GM23248 (cell line): ENCODE measurements at places on chromosomes 4 and X. TPM values are rescaled to one million over a fixed set of nuclear protein-coding genes. Genes with fewer than 3 reads are reported as not detected.

GRIA2 gene
- polyA plus RNA-seq: not detected in 2 replicates

XAGE1B gene
- polyA plus RNA-seq: not detected in 2 replicates

GNRHR gene
- polyA plus RNA-seq: 0.08 TPM in 1 of 2 replicates, not detected in the other

LAMP2 gene
- 275 TPM in 2 replicates for polyA plus RNA-seq

ALAS2 gene
- polyA plus RNA-seq: not detected in 2 replicates
